ENCODE measurements at places on chromosomes 3 and 15.

GRCh38 chr15:49675041-49675440, 54.2 kb downstream of the DTWD1 start:
- H3K4me3 ChIP-seq: no peak overlapping the region
- no peak overlapping the region for H3K27ac ChIP-seq
- no peak for DNase-seq
- no peaks in the 10 kb centered on the region for H3K36me3 ChIP-seq

DNA sequence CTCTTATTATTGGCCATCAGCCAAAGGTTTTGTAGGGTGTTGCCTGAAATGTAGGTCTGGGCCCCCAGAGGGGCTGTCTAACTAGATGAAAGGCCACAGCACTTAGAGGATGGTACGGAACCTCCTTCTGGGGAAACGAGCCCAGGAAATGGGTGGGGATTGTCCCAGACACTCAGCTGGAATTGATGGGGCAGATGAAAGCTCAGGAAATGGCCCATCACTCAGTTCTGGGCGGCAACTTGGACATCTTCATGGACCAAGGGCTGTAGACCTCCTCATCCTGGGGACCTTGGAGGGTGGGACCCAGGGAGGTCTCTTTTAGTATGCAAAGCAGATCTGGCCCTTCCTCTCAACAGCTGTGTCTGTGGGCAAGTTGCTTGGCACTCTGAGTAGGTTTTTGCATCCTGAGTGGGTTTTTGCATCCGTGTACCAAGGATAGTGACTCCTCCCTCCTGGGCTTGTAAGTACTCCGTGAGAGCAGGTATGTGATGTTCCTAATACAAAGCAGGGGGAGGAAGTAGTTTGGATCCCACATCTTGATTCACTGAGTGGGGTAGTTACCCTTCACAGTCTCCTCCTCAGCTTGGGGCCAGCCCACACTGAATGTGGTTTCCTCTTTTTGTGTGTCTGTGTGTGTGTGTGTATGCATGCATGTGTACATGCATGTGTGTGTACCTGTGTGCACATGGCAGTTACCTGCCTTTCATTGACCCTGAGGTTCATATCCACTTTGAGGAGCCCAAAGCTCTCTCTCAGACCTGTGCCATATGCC, 292.0 kb downstream of the RPLP1 start:
- no peaks in the 10 kb centered on the region for H3K36me3 ChIP-seq
- DNase-seq: no peak
- H3K4me1 ChIP-seq: peaks cover 46% of the 10 kb centered on the region

GRCh38 chr3:95923496-95924210, 890.7 kb upstream of the EPHA6 start:
- no peaks in the 10 kb centered on the region for H3K27me3 ChIP-seq
- no peak overlapping the region for H3K27ac ChIP-seq
- H3K36me3 ChIP-seq: no peaks in the 10 kb centered on the region
- no peak for DNase-seq
- no peaks in the 10 kb centered on the region for H3K4me1 ChIP-seq
- no peak overlapping the region for H3K4me3 ChIP-seq

- H3K4me3 ChIP-seq: no peak overlapping the region
- no peak for DNase-seq
- no peak overlapping the region for H3K27ac ChIP-seq
- H3K36me3 ChIP-seq: no peaks in the 10 kb centered on the region
- peaks cover 42% of the 10 kb centered on the region for H3K27me3 ChIP-seq
- peaks cover 2% of the 10 kb centered on the region for H3K4me1 ChIP-seq
Measured at GRCh38 chr3:58231666-58232065, 5.9 kb upstream of the ABHD6 start.

DNA sequence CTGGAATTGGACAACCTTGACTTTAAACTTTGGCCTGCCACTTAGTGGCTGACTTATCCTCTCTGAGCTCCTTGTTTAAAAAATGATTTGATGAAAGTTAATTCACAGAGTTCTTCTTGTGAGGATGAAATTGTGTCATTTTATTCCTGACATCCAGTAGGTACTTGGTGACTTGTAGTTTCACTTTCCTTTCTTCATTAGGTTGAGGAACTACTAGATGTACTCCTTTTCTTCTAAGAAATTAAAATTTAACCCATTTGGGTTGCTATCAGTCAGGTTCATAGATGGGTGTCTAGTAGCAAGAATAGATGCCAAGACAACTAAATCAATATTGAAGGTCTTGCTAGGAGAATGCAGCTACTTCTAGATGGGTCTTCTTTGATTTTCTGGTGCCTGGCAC, 5.2 kb downstream of the NR1D2 start:
- H3K27me3 ChIP-seq: no peaks in the 10 kb centered on the region
- DNase-seq: no peak
- peak overlapping the region; percentile 56 for H3K4me3 ChIP-seq
- H3K36me3 ChIP-seq: peaks cover 2% of the 10 kb centered on the region
- H3K27ac ChIP-seq: peak overlapping the region; percentile 50

GRCh38 chr3:148269816-148270215, 427.9 kb upstream of the AGTR1 start:
- H3K27ac ChIP-seq: no peak overlapping the region
- H3K36me3 ChIP-seq: no peaks in the 10 kb centered on the region
- no peaks in the 10 kb centered on the region for H3K4me1 ChIP-seq
- no peaks in the 10 kb centered on the region for H3K27me3 ChIP-seq
- no peak overlapping the region for H3K4me3 ChIP-seq
- no peak for DNase-seq

DNA sequence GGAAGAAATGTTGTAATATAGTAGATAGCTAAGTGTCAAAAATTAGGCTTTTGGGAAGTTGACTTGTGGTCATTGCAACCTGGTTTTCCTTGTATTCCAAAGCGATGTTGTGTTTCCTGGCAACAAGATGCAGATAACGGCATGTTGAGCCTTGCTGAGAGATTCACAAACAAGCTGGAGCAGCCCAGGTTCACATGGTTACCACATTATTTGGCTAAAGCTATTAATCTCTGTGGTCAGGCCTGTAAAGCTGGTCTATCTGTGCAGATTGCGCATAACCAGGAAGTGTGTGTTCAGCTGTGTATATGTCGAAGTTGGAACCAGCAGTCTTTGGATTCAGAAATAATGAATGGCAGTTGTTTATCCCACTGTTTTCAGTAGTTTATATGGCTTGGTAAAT, 6.6 kb downstream of the TIPARP start:
- H3K27me3 ChIP-seq: no peaks in the 10 kb centered on the region
- H3K4me1 ChIP-seq: peaks cover 88% of the 10 kb centered on the region
- no peak overlapping the region for H3K27ac ChIP-seq
- H3K36me3 ChIP-seq: peaks cover 71% of the 10 kb centered on the region
- peak overlapping the region; percentile 24 for H3K4me3 ChIP-seq

GRCh38 chr15:67670647-67671305, 128.3 kb downstream of the MAP2K5 start:
- H3K4me1 ChIP-seq: no peaks in the 10 kb centered on the region
- H3K36me3 ChIP-seq: peaks cover 5% of the 10 kb centered on the region
- H3K4me3 ChIP-seq: no peak overlapping the region
- no peak for DNase-seq

DNA sequence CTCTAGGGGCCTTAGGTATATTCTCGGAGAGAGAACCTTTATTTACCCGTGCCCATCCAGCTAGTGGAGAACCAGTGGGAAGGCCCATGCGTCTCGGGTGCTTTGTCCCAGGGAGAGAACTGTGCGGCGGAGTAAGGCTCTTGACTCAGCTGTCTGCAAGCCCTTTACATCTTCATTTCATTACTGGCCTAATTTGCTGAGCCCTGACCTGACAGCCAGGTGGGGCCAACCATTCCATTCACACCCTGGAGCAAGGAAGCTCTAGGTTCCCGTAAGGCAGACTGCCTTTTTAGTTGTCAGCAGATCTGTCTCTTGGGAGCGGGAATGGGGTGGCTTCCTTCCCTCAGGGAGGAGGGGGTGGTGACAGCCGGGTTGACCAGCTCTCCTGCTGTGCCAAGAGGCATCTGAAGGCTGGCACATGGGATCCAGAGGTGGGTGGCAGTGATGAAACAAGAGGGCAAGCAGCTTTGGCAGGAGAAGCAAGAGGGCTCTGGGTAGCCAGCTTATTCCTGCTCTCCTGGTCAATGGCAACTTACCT, 36.4 kb downstream of the SV2B start:
- peaks cover 41% of the 10 kb centered on the region for H3K27me3 ChIP-seq
- DNase-seq: no peak
- H3K36me3 ChIP-seq: no peaks in the 10 kb centered on the region
- no peaks in the 10 kb centered on the region for H3K4me1 ChIP-seq

GRCh38 chr15:94400526-94401298, 169.4 kb downstream of the MCTP2 start:
- no peaks in the 10 kb centered on the region for H3K4me1 ChIP-seq
- no peak for DNase-seq
- H3K27me3 ChIP-seq: no peaks in the 10 kb centered on the region
- H3K4me3 ChIP-seq: no peak overlapping the region

DNA sequence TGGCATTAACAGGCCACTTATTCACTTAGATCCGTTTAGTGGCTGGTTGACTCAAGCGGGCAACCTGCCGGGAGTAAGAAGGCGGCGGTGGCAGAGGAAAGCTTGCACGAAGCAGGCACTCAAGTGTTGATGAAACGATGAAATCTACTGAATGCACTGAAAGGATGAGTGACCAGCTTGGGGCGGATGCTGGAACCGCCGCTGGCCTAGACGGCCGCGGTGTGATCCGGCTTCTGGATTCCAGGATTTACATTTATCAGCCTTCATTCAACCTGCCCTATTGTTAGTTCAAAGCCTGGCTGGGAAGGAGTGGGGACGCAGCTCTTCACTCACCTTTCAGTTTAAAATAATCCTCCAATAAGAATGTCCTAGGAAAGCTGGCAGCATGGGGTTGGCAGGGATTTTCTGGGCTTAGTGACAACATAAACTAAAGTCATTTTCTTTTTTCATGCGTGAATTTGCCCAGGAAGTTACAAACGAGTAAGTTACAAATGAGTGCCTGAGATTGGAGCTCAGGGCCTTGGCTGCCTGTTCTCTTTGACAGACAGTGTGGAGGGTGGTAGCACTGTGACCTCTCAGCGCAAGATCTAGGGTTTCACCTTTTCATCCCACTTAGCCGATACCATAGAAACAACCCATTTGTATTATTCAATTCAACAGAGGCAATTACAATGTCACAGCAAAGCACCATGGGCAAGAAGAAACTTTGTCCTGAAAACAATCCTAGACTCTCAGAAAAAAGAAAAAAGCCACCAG, 1.1 kb upstream of the PLCH1 start:
- peak overlapping the region; percentile 24 for H3K4me3 ChIP-seq
- peaks cover 21% of the 10 kb centered on the region for H3K4me1 ChIP-seq
- no peaks in the 10 kb centered on the region for H3K36me3 ChIP-seq
- DNase-seq: peak; percentile 21

GRCh38 chr3:32470362-32470761, 32.3 kb downstream of the CMTM6 start:
- H3K27ac ChIP-seq: no peak overlapping the region
- no peak for DNase-seq
- H3K27me3 ChIP-seq: no peaks in the 10 kb centered on the region
- H3K4me3 ChIP-seq: no peak overlapping the region

DNA sequence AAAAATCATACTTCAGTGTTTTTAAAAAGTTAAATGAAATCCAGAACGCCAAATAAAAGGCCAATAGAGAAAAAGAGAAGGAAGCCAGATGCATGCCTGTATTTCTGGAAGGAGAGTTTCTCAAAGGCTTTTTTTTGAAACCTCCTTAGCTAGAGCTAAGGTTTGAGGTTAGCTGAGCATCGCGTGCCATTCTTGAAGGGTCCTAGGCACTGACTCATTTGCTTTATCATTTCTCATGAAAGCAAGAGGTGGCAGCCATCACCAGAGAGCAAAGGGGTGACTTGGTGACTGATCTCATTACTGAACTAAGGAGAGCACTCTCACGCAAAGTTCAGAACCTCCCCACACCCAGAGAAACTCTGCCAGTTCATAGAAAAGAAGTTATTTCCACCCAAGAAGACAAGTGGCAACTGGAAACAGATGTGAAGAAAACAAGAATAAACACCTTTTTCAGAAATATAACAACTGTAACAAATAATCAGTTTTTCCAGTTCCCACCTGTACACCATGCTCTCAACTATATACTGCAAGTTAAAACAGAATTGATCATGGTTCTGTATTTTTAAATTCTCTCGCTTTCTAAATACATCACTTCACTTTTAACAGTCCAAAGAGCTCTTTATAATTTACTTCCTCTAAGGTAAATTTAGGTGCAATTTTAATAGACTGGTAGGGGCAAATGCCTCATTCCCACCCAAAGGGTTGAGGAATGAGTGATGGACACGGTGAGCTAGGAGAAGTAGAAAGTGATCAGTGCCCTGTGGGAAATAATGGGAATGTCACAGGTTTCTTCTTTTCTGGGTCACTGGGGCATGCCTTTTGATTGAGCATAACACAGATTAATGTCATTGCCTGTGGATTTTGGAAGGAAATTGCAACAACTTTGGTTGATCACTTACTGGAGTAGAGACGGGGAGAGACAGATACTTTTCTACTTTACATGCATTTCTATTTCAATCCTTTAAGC, 24.7 kb downstream of the GPR15 start:
- peak overlapping the region; percentile 97 for H3K27ac ChIP-seq
- peaks cover 39% of the 10 kb centered on the region for H3K36me3 ChIP-seq
- peak overlapping the region; percentile 77 for H3K4me3 ChIP-seq
- DNase-seq: peak; percentile 88
- peaks cover 97% of the 10 kb centered on the region for H3K4me1 ChIP-seq
- no peaks in the 10 kb centered on the region for H3K27me3 ChIP-seq

GRCh38 chr3:195106418-195106906, 164.5 kb downstream of the XXYLT1 start:
- DNase-seq: peak; percentile 71
- no peaks in the 10 kb centered on the region for H3K36me3 ChIP-seq
- no peak overlapping the region for H3K4me3 ChIP-seq
- peaks cover 11% of the 10 kb centered on the region for H3K4me1 ChIP-seq
- peaks cover 5% of the 10 kb centered on the region for H3K27me3 ChIP-seq

- no peak overlapping the region for H3K4me3 ChIP-seq
- no peak for DNase-seq
- no peaks in the 10 kb centered on the region for H3K4me1 ChIP-seq
- H3K27ac ChIP-seq: no peak overlapping the region
- H3K36me3 ChIP-seq: no peaks in the 10 kb centered on the region
Measured at GRCh38 chr3:24595796-24596195, 101.1 kb upstream of the THRB start.

DNA sequence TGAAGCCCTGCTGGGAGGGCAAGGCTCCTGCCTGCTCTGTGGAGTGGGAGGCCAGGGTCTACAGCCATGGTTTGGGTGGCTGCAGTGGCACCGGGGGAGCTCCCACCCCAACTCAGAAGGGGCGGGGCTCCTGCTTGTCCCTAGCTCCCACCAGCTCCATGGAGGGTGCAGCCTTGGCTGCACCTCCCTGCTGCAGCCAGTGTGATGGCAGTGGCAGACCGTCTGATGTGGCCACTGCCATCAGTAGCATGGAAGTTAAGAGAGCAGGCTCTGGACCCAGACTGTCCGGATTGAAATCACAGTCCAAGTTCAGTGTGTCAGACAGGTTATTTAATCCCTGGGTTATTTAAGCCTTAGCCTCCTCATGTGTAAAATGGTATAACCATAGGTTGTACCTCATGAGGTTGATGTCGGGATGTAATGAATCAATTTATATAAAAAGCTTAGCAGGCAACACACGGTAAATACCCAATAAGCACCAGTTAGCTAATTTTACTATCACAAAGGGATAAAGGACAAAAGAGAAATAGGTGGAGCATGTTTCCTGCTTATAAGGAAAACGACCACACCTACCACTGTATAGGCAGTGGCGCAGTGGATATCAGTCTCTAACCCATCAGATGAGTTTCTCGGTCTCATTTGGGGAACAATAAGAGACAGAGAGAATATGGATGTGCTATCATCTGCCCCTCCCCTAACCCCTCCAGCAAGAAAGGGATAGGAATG, 13.1 kb upstream of the NR1I2 start:
- DNase-seq: no peak
- H3K4me3 ChIP-seq: no peak overlapping the region
- H3K27ac ChIP-seq: no peak overlapping the region
- H3K27me3 ChIP-seq: peaks cover 17% of the 10 kb centered on the region
- H3K36me3 ChIP-seq: no peaks in the 10 kb centered on the region

- no peak for DNase-seq
- H3K27ac ChIP-seq: no peak overlapping the region
- H3K4me3 ChIP-seq: no peak overlapping the region
- no peaks in the 10 kb centered on the region for H3K4me1 ChIP-seq
Measured at GRCh38 chr3:153840487-153840886, 280.7 kb upstream of the ARHGEF26 start.
